ENCODE measurements at places on chromosomes 2 and 18.

DNA sequence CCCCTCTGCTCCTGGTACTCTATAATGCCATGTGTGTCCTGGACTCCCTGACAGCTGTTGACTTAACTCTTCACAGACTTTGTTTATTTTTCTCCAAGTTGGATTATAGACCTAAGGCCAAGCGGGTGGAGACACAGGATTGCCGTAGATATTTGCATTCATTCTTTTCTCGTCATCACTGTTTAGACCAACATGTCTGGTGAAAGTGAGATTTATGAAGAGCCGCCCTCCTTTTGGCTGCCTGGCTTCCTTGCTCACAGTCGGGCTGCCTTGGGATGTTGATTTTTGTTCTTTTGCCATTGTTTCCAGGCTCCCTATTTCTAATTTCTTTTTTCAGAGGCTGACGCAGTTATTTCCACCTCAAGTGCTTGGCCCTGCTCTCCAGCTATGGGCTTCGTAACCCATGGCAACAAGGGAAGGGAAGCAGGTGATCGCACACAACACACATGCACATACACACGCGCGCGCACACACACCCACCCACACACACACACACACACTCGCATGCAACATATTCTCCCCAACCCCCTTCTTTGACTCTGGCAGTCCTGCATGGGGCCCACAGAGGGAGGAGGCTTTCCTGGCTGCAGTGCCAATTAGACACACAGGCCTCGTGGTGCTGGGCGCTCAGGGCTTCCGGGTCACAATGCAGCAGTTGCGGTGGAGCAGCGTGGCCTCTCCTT is 296.5 kb downstream of the MTX2 start:
- DNase-seq = no peak

DNA sequence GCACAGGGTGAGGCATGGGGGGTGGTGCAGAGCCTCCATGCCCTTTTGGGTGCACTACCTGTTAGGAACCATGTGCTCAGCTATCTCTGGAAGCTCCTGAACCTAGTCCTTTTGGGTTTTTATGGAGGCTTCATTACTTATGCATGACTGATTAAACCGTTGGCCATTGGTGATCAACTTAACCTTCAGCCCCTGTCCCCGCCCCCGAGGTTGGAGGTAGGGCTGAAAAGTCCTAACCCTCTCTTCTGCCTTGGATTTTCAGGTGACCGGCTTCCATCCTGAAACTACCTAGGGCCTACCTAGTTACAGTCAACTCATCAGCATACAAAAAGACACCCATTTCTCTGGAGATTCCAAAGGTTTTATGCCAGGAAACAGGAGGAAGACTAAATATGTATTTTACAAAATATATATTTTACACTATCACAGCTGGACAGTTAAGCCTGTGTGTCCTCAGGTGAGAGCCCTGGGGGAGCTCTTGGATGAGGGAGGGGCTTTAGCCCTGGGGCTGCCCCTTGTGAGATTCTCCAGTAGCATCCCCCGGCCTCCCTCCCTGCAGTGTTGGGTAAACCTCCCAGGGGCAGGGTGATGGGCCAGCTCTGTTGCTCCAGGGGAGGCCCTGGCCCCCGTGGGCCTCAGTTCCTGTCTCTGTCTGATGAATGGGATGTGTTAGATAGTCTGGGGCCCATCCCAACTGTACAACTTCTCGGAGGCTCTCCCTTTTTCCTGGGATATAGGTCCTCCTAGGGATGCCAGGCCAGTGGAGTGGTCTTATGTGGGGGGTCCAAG is 24.1 kb downstream of the GLI2 start:
- DNase-seq = no peak

DNA sequence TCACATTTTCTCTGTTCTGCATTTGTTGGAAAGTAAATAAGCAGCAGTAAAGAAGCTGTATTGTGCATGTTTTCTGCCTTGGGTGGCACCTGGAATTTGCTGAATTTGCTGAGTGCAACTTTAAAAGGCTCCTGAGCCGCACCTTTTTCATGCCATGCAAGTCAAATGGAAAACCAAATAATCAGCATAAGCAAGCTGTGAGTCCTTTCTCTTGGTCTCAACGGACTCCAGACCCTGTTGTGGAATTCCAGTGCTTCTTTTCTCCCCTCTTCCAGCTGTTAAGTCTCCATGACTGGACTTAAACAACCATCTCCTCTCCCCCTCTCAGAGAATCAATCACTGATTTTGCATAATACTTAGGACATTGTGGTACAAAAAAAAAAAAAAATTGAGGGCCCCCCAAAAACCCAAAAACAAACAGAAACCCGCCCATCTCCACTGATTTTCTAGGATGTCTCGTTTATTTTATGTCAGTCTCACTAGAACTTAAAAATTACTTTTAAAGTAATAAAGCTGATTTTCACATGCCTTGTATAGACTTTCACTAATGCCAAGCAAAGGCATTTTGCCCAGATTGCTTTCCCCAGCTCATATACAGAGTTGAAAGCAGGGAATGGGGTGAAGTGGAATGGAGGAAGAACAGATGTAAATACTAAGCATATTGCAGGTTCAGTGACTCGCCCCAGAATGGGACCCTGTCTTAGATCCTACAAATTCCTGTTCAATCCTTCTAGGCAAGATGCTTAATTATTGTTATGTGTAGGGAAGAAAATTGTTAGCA is 5.1 kb upstream of the CETN1 start:
- no peak for DNase-seq

GRCh38 chr18:74611765-74612164 is 14.1 kb downstream of the ZNF407 start:
- no peak for DNase-seq

DNA sequence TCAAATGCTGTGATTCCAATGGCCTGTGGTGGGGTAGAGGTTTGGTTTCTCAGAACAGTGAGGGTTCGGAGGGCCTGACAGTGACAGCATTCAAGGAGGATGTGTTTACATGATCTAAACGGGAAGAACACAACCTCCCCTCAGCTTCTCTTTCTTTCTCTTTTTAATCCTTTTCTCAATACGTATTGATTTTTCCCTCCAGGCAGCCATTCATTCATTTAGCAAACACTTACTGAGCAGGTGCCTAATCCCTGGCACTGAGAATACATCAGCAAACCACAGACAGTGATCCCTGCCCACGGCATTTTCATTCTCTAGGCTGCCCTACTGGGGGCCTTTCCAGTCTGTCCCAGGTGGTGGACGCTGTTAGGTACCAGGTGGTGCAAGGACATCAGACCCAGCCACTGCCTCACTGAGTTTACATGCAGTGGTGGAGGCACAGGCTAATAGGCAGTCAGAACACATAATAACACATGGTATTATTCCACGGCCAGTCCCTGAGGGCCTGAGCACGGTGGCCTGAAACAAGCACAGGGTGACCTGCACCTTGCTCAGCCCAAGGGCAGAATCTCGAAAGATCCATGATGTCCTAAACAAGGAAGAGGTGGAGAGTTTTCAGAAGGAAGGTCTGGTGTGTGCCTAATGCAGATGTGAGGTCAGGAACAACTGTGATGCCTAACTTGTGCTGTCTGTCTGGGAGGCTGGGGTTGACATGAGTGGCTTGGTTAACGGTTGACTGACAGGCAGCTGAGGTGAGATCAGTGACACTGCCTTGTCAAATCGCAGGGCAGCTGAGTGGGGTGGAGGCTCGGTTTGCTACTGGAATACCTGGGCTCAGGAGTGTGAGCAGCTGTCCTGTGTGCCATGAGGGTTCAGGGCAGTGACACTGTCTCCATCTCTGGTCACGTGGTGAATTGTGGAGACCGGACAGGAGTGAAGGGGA is 785.5 kb upstream of the HS6ST1 start:
- no peak for DNase-seq

GRCh38 chr2:165454905-165455304 is 14.6 kb upstream of the CSRNP3 start:
- DNase-seq = no peak

- DNase-seq = no peak
Observed at GRCh38 chr2:14417551-14417950, 215.0 kb upstream of the LRATD1 start.

Data from retinal pigment epithelial cell (primary cell).